ENCODE measurements at places on chromosomes 1 and 21.
A peak's percentile ranks its signal among the peaks of the same experiment; 100 is the strongest.

- no peak for DNase-seq
Measured at GRCh38 chr1:1110561-1110971, 5.3 kb downstream of the C1orf159 start.

DNA sequence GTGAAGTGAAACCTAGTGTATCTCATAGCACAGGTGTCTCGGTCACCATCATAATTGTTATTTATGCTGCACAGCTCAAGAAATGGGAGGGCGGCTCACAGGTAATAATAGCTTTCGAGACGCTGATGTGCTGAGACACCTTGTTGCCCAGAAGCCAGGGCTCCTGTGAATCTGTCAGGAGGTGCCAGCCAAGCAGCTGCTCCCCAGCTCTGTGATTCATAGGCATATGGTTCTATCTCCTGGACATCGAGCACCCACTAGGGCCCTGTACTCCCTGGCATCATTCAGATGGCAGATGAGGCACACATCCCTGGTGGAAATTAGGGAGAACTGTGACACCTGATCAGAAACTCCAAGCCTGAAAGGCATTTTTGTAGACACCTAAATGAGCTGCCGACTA, 53.5 kb downstream of the SYT6 start:
- DNase-seq, result no peak

GRCh38 chr1:209534496-209535250, 48.8 kb upstream of the CAMK1G start:
- no peak for DNase-seq

GRCh38 chr1:54151013-54151412, 1.8 kb downstream of the CDCP2 start:
- no peak for DNase-seq

DNA sequence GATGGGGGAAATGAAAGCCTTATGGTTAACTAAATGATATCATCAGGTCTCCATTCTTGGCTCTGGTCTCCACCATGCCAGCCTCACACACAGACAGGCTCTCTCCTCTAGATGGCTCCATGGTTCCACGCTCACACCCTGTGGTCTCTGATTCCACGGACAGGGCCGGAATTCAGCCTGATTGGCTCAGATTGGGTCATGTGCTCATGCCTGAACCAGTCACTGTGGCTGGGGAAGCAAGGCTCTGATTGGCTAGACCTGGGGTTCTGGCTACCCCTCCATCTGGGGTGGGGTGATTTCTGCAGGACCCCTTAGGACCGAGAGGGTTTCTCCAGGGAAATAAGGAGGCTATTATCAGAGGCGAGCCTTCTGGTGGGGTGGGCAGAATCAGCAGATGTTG, 277.0 kb downstream of the PTPRU start:
- peak; percentile 6 for DNase-seq

DNA sequence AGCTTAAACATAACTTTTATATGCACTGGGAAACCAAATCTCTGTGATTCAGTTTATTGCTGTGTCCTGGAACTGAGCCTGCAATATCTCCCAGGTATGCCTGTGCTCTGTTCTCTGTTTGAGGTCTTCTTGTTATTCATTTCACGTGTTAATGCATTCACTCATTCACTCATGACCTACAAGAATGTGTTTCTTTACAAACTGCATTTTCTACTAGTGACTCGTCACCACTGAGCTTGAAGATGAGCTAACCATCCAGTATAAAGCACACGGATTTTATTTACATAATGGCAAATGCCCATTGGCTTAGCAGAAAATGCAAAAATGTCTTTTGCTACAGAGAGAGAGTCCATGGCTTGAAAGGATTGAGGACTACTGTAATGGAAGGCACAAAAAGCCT, 75.0 kb upstream of the DUSP10 start:
- DNase-seq, result no peak

- DNase-seq, result no peak
Measured at GRCh38 chr21:34072145-34073031, 990 bp upstream of the MRPS6 start.

DNA sequence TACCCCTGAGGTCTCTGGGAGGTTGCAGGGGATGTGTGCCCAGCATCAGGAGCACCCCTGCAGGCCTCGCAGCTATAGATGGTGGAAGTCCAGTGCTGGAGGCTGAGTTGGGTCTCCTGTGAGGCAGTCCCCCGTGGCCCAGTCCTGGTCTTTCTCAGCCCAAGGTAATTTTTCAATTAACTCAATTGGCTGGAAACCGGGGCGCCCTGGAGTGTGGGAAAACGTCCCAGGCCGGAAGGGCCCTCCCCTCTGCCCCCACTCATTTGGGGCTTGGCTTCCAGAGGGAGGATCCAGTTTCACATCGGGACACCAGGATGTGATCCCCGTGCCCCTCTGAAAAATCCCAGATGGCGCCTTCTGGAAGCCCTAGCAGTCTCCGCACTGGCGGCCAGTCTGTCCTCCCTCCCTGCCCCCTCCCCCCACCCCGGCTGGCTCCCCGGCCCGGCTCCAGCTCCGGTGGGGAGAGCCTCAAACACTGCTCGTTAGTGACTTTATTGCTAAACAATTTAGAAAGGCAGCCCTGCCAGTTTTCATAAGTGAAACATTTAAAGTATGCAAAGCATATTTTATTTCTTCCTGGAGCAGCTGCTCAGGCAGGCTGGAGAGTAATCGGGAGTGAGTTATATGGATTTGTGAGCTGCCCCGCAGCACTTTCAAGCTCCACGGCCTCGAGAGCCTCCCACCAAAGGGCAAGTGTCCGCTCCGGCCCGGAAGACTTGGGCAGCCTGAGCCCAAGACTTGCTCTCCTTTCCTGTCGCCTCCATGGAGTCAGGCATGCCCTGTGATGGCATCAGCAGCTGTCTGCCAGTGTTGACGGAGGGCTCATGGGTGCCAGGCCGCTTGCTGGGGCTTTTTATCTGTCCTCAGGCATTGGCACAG, 208.2 kb upstream of the TMEM51 start:
- DNase-seq, result no peak

DNA sequence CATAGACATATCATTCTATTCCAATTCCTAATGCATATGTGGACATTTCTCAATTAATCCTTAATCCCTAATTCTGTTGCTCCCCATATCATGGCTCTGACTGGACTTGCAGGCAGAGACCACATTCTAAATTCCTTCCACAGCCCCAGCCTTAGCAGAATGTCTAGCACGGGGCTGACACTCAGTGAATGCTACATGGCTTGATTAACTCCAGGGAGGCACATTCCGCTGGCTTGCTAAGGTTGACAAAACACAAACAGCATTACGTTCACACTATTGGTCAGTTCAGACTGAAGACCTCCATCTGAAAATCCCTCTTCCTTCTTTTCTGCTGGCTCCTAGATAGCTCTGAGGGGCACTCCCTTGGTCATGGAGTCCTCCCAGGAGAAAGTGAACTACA, 119.4 kb downstream of the ASTN1 start:
- DNase-seq, result no peak

- no peak for DNase-seq
Measured at GRCh38 chr1:113659556-113659955, 99.7 kb downstream of the PHTF1 start.

- no peak for DNase-seq
Measured at GRCh38 chr1:216587715-216588114, 135.5 kb downstream of the ESRRG start.

- no peak for DNase-seq
Measured at GRCh38 chr1:213136190-213136917, 85.3 kb downstream of the RPS6KC1 start.

GRCh38 chr21:42708107-42708506, 54.7 kb downstream of the PDE9A start:
- DNase-seq, result no peak

- no peak for DNase-seq
Measured at GRCh38 chr21:16514316-16514715, 784.5 kb downstream of the USP25 start.

- DNase-seq, result no peak
Measured at GRCh38 chr21:31553461-31553860, 106.0 kb upstream of the SOD1 start.

- DNase-seq, result no peak
Measured at GRCh38 chr1:169133801-169134502, 27.5 kb downstream of the ATP1B1 start.

- DNase-seq, result no peak
Measured at GRCh38 chr1:228118040-228118439, 8.9 kb upstream of the MRPL55 start.

DNA sequence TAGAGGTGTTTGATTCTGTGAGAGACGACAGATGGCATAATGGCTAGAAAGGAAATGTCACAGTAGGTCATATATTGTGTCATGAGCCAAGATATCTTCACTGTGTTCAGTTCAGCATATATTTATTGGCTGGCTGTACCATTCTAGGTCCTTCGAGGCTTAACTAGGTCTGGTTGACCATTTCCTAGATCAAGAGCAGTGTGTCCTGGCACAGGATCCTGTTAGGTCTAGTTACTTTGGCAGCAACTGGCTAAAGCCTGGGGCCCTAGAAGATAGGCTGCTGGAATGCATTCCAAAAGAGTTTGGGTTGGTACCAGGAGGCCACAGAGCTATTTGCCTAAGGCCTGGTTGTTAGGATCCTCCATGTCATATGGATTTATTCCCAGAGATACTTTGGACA, 20.9 kb downstream of the ZBTB40 start:
- DNase-seq, result no peak

DNA sequence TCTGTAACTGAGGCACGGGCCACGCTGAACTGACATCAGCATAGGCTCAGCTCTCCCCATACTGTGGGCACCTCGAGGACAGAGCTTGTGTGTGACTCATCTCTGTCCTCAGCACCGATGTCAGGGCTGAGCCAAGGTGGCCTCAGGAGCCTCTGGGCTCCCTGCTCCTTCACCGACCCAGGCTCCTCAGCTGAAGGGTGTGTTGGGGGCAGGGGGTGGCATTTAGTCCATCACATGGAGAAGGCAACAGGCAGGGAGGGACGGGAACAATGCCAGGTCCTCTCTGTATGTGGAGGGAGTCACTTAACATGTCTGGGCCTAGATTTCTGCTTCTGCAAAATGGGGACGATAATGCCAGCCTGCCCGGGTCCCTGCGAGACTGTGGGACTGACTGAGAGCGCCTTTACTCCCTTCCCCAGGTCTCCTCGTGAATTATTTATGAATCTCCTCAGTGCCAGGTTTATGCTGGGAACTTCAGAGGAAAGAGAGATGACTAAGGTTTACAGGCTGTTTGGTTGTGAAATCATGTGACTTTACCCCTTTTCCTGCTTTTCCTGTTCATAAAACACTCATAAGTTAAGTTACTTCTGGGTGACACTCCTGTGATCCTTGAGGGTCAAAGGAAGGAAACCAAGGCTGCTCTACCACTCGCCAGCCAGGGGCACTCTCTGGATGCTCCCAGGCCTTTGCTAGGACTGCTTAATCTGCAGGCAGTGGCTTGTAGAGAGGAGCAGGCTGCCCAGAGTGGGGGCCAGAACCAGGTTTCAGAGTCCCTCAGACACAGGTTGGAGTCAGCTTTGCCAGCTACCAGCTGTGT, 16.2 kb downstream of the TTC39A start:
- no peak for DNase-seq

- no peak for DNase-seq
Measured at GRCh38 chr21:43721206-43721605, 2.3 kb downstream of the PDXK start.

- peak; percentile 39 for DNase-seq
Measured at GRCh38 chr21:43703035-43703880, 15.7 kb upstream of the PDXK start.

DNA sequence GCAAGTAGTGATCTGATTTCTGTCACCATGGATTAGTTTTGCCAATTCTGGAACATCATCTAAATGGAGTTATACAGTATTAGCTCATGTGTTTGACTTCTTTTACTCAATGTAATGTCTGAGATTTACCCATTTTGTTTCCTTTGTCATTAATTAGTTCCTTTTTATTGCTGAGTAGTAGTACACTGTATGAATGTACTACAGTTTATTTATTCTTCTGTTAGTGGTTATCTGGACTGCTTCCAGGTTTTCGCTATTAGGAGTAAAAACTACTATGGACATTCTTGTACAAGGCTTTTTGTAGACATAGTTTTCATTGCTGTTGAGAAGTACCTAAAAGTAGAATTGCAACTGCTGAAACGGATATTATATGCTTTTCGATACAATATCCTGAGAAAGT, 14.1 kb downstream of the SUCO start:
- DNase-seq, result no peak

DNA sequence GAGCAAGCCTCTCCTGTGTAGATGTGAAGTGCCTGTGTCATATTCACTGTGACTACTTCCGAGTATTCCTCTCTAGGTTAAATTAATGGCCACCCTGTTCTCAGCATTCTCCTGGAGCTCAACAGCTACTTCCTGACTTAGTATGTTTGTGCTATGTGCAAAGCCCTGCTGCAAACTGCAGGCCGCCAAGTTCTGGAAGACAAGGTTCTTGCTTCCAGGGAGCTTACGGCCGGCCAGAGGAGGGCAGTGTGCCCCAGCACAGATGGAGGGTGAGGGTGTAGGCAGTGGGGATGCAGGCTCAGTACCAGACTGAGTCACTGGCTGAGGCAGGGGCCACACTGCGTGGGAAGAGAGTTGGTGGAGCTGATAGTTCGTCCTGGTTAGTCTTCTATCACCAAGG, 43.2 kb downstream of the ELK4 start:
- peak; percentile 42 for DNase-seq

GRCh38 chr1:101833312-101833711, 163.4 kb downstream of the OLFM3 start:
- no peak for DNase-seq
